ENCODE measurements at places on chromosomes 4 and X.

GRCh38 chrX:133583825-133584224 lies 168.5 kb upstream of the GPC4 start:
- no peak for DNase-seq

DNA sequence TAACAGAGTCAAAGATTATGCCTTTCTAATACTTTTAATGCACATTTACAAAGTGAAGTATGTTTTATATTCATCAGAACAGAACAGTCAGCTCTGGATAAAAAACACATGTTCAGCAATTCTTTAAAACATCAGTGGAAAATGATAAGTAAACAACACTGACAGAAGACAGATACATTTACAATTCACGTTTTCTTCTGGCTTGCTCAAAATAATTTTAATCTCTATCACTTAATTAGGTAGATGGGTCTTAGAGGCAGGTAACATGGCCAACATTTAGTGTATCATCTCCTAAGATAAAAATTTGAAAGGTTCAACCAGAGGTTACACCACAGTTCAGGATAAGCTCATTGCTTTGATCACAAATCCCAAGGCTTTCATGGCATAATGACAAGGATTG lies 156.8 kb upstream of the MAB21L2 start:
- no peak for DNase-seq

DNA sequence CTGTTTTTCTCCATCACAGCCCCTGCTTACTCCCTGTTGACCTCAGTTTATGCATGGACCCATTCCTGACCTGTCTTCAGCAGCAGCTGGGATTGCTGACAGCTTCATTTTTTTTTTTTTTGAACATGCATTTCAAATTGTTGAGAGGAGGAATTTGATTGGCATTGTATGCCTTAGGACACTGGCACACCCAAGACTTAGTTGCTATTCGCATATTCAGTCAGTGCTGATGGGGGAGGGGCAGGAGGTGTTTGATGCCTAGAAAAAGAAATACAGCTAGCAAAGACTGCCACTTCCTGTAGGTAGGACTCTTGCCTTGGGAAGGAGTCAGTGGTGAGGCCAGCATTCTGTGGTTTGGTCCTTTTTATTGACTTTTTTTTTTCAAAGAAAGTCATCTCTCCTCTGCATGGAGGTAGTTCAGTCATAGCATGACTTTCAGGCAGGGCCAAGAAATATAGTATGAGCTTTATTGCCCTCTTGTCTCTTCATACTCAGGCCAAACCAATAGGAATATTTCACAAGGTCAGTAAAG lies 33.6 kb upstream of the XK start:
- no peak for DNase-seq

GRCh38 chr4:110245577-110245976 lies 47.2 kb upstream of the ELOVL6 start:
- DNase-seq = no peak

DNA sequence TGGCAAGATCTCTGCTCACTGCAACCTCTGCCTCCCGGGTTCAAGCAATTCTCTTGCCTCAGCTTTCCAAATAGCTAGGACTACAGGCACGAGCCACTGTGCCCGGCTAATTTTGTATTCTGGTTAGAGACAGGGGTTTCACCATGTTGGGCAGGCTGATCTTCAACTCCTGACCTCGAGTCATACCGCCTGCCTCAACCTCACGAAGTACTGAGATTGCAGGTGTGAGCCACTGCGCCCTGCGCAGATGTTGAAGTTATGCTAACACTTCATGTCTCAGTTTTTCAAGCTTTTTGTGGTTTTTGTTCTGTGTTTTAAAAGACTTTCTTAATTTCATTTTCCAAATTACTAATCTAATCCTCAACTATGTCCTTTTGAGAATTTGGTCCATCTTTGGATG lies 154.4 kb upstream of the TLL1 start:
- no peak for DNase-seq

DNA sequence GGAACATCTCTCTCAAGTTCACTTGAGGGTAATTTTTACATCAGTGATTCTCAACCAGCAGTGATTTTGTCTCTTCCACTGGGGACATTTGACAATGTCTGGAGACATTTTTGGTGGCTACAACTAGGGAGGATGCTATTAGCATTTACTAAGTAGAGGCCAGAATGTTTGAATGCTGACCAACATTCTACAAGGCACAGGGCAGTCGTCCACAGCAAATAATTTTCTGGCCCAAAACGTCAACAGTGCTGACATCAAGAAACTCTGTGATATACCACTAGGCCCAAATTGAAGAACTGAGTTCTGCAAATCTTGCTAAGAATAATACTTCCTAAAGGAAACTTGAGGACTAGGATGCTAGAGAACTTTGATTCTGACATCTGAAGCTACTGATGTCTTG lies 7.1 kb downstream of the KLKB1 start:
- DNase-seq = no peak

GRCh38 chrX:130418740-130419139 lies 17.0 kb downstream of the RBMX2 start:
- no peak for DNase-seq

- no peak for DNase-seq
These were observed 430.5 kb upstream of the TRAM1L1 start for GRCh38 chr4:117515921-117516320.

GRCh38 chr4:26058537-26058936 lies 144.5 kb downstream of the SMIM20 start:
- DNase-seq = no peak

DNA sequence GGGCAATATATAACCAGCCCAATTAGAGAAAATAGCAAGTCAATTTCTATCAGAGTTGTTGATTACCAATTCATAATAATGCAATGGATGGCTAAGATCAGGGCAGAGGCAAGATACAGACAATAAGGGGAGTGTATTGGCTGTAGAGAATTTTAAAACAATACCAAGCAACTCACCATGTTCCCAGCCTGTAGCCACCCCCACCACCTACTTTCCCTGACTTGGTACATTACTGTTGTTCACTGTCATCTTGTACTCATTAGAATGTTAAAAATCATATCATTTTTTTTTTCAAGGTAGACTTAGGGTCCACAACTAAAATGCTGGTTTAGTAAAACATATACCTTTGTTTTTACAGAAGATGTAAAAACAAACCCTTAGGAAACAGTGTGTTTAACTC lies 27.7 kb downstream of the HNRNPD start:
- no peak for DNase-seq

- no peak for DNase-seq
These were observed 5.6 kb upstream of the SPRY1 start for GRCh38 chr4:123390846-123391456.

GRCh38 chrX:56029691-56030090 lies 202.5 kb upstream of the KLF8 start:
- no peak for DNase-seq

DNA sequence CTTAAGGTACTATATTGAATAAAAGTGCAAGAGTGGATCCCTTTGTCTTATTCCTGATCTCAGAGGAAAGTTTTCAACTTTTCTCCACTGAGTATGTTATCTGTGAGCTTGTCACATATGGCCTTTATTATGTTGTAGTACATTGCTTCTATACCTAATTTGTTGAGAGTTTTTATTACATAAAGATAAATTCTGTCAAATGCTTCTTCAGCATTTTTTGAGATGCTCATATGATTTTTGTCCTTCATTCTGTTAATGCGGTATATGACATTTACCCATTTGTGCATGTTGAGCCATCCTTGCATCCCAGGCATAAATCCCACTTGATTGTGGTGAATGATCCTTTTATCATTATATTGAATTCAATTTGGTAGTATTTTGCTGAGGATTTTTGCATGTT lies 11.0 kb downstream of the SLC25A31 start:
- DNase-seq = no peak

DNA sequence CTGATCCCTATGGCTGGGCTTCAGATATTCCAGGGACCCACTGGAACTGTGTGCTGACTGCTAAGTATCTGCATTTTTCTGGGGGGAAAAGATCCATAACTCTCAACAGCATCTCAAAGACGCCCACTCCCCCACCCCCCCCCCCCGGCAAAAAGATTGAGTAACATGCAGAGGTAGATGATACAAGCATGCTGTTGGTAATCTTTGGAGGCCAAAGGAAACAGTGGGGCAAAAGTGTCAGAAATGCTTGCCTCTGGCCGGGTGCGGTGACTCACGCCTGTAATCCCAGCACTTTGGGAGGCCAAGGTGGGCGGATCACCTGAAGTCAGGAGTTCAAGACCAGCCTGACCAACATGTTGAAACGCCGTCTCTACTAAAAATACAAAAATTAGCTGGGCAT lies 12.2 kb downstream of the XPNPEP2 start:
- no peak for DNase-seq

- DNase-seq = no peak
These were observed 119.9 kb downstream of the FBXW7 start for GRCh38 chr4:152415980-152416379.

DNA sequence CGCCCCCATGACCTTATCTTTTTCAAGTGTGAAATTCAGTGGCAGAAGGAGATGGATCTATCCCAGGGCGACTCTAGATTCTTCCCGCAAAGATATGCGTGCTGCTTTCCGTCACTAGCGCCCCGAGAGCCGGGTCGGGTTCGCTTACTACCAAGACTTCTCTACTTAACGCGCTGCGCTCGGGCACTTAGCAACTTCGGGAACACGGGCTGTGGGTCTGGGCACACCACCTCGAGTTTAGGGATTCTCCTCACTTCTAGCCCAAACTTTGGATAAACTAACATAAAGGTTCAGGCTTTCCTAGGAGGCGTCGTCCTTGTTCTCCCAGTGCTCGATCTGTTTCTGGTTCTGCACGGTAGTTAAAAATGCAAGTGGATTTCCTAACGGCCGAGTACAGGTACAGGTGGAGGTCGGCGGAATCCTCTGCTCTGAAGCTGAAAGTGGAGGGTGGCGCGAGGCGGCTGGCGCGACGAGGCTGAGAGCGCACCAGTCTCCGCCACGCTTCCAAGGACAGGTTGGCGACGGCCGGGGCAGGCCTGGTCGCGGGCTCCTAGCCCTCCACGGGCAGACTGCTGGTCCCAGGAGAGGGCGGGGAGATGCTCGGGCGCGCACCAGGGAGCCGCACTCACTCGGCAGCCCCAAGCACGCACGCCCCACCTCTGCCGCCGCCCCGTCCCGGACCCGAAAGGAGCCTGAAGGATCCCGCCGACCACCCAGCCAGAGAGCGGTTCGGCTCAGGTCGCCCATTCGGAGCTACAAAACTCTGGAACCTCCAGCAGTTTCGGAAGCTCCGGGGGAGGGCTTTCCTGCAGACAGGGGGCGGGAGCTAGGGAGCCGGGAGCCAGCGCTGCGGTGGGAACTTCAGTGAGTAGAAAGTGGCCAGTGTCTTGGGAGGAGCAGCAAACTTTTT lies 100.8 kb upstream of the TENM3 start:
- no peak for DNase-seq

DNA sequence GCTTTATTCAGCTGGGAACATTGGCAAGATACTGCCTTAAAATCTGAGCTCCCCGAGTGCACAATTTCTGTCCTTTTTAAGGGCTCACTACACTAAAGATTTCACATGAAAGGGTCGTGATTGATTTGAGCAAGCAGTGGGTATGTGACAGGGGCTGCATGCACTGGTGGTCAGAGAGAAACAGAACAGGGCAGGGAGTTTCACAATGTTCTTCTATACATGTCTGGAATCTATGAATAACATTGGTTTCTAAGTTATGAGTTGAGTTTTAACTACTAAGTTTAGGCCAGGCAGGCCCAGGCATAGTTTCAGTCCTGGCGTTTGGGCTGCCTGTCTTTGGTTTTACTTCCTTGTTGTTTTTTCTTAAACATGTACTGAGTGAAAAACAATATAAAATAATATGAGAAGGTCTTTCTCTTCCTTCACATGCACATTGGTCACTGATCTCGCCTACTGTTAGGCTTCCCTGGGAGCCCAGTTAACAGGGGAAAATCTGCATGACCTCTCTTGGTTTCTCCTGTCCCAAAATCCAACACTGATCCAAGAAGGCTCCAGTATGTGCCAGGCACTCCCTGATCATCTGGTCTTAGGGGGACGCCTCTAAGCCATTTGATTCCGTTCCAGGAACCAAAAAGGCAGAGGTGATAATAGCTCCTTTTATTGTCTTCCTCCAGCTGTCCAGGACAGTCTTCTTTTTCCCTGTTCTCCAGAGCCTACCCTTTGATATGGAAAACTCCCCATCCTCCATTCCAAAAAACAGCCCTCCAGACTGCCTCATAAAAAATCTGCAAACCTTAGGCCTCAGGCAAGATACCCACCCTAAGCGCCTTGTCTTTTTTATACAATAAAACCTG lies at the start of gene UGT2B17:
Gene UGT2B17 (minus strand): TSS at position 51 of the 854 bp plus-strand sequence. CDS start 7,838 bp downstream, outside the sequence.
- DNase-seq = no peak

GRCh38 chrX:154084449-154085300 lies 12.8 kb downstream of the MECP2 start:
- no peak for DNase-seq

- DNase-seq = no peak
These were observed 263.8 kb upstream of the NDST3 start for GRCh38 chr4:117770269-117771102.

- no peak for DNase-seq
These were observed 48.3 kb downstream of the STBD1 start for GRCh38 chr4:76354517-76355473.

GRCh38 chr4:169485086-169485485 lies 127.3 kb downstream of the NEK1 start:
- DNase-seq = no peak
